SK-N-SH (cell line): ENCODE measurements at places on chromosomes 5 and 9.

DNA sequence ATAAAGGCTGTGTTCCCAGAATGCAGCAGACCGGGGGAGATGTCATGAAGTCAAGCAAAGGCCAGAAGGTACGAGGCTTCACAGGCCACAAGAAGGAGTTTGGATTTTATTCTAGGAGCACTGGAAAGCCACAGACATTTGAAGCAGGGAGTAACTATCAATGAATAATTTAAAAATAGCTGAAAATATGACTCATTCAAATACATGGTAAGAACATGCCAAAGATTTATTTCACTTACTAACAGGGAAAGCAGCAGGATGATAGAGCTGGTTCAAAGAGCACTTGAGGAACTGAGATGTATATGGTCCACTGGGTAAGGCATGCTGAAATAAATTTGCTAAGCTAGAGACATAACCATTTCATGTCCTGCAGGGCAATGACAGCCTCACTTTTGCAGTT is 53.2 kb downstream of the MSX2 start:
- DNase-seq, result no peak

DNA sequence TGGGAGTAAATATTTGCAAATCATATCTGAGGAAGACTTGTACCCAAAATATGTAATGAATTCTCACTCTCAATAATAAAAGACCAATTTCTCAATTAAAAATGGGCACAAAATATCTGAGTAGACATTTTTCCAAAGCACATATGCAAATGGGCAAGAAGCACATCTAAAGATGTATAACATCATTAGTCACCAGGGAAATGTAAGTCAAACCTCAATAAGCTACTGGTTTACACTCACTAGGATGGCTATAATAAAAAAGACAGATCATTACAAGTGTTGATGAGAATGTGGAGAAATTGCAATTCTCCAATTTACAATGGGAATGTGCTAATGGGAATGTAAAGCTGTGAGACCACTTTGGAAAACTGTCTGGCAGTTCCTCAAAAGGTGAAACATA is 13.9 kb downstream of the PCSK5 start:
- no peak for DNase-seq

DNA sequence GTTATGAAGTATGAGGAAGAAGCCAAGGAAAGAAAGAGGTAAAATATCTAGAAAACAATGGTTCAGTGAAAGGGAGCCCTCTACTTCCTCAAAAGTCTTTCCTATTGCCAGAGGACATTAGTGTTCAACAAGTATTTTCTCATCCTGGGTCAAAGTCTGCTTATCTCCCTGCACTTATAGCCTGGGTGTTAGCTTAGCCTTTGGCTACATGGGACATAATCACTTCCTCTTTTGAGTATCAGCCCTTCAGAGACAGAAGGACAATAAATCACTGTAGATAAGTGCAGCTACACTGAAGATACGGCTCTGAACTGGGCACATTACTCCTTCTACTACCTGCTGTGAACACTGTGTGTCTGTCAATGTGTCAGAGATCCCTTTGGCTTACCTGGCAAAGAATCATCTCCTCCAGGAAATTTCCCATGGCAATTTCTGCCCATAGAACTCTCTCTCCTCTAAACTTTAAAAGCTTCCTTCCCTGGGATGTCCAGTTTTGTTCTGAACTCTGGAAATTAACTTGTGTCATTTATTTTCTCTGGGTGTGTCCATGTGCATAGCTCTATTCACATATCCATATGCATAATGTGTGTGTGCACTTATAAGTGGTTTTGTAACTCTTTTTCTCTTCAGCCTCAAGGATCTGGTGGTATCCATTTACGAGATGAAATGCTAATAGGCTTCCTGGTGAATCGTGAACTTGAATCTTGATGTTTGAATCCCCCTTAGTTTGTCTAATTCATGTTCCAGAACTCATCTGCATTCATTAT is 30.0 kb upstream of the RECK start:
- no peak for DNase-seq

GRCh38 chr5:42490831-42491230 is 67.6 kb downstream of the GHR start:
- DNase-seq, result no peak

DNA sequence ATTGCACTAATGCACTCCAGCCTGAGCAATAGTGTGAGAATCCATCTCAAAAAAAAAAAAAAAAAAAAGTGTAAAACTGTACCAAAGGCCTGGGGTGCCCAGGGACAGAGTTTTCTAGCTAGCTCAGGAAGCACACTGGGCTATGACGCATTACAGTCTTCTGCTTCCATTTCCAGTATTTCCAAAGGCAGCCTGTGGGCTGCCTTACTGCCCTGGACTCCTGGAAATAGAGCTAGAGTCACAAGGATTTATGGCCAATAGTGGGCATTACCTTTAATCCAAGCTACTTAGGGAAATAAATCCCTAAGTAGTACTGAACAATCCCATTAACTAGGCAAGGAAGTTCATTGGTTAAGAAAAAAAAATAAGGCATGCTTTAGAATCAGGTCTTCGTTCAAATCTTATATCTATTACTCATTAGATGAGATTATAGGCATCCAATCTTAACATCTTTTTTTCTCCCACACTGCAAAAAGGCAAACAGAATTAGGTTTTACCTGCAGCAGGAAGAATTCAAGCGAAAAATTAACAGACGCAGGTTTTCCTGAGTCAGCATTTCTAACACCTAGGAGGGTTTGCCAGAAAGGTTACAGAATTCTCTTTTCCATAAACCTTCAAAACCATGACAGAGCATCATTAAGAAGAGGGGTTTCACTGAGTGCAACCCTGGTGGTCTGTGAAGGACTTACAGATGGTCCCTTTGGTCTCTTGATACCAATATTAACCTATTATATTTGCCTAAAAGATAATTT is 85.6 kb upstream of the CCDC112 start:
- DNase-seq, result no peak

- no peak for DNase-seq
Observed at GRCh38 chr9:1910269-1910811, 104.8 kb upstream of the SMARCA2 start.

DNA sequence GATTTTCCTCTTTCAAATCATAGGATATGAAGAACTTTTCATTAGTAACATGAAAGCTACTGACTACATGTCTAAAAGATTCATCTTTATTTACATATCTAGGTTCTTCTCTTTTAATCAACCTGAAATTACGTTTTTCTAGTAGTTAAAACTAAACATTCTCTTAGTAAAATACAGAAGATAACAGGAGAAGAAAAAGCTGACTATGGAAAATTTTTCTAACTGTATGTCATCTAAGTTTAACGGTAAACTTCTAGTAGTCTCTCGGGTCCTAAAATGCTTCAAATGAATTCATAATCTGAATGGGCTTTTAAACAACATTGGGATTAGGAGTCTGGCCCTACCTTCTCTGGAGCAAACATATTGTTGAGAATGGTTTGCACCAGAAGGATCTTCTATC is 151.9 kb downstream of the PDE4D start:
- no peak for DNase-seq

DNA sequence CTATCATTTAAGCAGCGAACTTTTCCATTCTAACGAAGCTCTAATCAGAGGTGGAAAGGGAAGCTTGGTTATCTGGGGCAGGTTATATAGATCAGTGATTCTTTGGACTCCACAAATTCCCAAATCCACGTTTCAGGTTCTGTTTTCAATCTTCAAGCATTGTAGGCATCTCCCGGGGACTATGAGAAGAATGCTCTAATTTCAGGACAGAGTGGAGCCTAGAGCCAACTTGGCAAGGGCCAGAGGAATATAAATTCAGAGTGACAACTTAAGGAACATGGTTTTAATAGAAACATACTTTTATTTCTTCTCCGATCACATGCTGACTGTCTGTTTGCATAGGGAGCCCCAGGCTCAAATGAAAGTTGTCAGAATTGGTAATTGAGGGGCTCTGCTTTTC is 514.0 kb upstream of the KLF4 start:
- DNase-seq, result no peak

DNA sequence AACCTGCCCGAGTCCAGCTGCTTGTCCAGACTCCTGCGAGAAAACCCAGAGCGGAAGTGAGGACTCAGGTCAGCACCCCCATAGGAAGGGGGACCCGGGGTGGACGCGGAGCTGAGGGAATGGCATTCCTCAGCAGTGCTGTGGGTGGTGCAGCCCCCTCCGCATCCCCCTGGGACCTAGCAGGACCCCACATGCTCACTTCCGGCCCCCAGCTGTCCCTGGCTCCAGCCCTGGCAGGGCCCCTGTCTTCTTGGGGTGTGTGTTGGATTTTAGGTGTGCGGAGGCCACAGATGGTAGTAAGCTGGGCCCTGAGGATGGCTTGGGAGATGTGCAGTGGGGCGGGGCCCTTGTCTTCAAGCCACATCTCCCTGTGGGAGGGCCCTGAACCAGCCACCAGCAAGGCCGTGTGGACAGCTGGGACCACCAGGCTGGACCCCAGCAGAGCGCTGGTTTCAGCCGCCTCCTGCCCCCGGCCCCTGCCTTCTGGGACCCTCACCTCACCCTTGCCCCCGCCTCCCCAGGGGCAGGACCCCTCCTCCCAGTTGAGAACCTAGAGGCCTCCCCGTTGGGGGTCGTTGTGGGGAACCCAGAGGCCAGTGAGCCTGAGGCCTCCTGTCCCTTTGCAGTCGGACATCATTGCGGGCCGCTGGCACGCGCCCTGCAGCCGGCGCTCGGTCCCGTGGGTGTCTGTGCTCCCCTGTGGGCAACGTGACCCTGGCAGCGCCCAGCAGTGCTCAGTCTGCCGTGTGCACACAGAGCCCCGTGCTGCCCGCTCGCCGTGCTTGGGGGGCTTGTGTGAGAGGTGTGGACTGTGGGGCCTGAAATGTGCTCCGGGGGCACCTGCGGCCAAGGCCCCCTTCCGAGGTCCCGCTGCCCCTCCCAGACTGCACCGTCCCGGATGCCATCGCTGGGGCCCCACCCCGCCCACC is 10.8 kb upstream of the SLC9A3 start:
- DNase-seq, result no peak

GRCh38 chr5:178346607-178347334 is 114.2 kb upstream of the PHYKPL start:
- DNase-seq, result no peak

DNA sequence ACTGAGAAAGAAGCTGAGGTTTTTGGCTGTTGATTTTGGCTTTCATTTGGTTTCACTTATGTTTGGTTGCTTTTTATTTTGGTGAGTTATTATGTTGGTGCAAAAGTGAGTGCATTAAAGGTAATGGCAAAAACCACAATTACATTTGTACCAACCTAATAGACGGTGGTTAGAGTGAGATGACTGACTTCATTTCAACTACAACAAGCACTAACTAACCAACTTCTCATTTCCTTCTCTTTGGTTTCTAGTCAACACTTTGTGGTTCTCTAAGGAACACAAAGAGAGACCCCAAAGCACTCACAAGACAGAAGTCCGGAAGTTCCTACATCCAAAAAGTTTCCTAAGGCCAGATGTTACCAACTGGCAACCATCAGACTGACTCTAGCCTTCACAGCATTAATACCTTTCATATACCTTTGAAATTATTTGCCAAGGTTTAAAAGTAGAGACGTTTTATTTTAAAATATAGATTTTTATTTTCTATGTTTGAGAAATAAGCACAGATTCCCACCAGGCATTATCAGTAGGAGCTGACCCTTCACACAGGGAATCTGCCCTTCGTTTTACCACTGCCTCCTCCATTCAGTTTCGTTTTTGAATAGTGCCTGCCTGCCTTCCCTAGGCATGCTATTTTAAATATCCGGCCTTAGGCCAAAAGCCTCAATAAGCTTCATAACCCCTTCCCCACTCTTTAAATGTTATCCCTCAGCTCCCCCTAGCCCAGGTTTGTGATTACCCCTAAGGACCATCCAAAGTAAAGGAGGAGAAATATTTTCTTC is 301.1 kb upstream of the PTGER4 start:
- no peak for DNase-seq

GRCh38 chr5:9419794-9420193 is 126.1 kb downstream of the SEMA5A start:
- DNase-seq, result no peak

DNA sequence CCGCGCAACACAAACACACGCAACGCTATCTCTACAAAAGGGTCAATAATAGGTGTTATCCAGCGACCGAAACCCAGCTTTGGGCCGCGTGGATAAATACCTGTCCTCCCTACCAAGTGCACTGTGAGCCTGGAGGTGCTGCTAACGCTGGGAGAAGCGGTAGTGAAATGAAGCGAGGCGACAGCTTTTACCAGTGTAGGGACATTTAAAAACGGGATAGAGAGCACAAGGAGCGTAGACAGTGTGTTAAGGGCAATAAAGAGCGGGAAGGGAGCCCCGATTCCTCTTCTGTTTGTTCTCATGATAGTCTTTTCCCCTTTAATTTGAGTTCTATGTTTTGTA is 421 bp upstream of the DEPDC1B start:
- peak; percentile 36 for DNase-seq

DNA sequence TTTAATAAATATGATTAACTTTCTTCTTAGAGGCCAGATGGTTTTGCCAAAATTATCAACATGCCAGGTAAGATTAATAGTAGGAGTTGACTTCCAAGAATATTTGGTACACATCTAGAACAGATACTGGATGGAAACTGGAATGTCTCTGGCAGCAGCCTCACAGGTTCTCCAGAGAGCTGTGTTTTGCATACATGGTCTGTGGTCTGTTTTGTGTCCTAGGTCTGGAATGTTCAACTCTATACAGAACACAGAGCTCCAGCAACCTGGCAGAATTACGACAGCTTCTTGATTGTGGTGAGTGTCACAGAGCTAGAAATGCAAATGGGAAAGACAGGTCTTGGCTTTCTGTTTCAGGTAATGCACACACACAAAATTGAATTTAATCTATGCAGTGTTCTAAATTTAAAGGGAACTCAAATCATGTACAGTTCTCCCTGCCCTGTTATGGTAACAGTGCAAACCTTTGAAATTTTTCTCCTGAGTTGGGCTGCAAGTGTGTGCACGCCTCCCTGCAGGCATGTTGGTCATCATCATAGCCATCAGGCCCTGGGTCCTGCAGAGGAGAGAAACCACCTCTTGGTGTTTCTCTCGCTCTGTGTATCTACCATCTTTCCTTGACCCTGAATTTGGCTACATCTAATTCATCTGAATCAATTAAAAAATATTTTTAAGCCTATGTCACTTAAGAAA is 58.3 kb downstream of the PIK3R1 start:
- DNase-seq, result no peak

GRCh38 chr5:67154556-67155206 is 41.9 kb downstream of the CD180 start:
- no peak for DNase-seq

DNA sequence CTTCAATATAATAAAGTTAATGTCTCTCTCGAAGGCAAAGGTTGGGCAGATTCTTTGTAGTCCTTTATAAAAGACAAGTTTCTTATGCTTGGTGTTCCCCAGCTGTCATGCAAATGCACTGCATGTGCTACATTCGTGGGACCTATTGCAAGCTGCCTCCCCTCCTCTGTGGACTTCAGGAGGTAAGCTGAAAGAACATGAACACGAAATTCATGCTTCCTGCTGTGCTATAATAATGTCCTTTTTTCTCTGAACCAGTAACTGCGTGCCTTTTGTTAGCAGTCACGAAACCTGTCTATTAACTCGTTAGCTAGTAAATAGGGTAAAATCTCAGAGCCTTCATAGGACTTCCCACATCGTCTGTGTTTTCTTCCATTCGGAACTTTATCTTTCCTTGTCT is 363.5 kb downstream of the CDH9 start:
- no peak for DNase-seq
